Epithelial cell of umbilical artery (primary cell): ENCODE measurements at places on chromosomes 13 and 19. TPM values are rescaled to one million over a fixed set of nuclear protein-coding genes. Genes with fewer than 3 reads are reported as not detected.

Gene DCUN1D2
- 5.8 and 6.5 TPM in 2 replicates for total RNA-seq

Gene HSH2D
- total RNA-seq = 0.30 TPM in 1 of 2 replicates, not detected in the other

Gene PSG2
- total RNA-seq = not detected in 2 replicates

Gene PDE4A
- 1.6 and 1.7 TPM in 2 replicates for total RNA-seq

Gene MCEMP1
- total RNA-seq = not detected in 2 replicates

Gene EID2B
- 2.3 and 4.4 TPM in 2 replicates for total RNA-seq

Gene PRR22
- total RNA-seq = under 0.01 and 0.30 TPM in 2 replicates
